ENCODE measurements at places on chromosomes 7 and 10.

DNA sequence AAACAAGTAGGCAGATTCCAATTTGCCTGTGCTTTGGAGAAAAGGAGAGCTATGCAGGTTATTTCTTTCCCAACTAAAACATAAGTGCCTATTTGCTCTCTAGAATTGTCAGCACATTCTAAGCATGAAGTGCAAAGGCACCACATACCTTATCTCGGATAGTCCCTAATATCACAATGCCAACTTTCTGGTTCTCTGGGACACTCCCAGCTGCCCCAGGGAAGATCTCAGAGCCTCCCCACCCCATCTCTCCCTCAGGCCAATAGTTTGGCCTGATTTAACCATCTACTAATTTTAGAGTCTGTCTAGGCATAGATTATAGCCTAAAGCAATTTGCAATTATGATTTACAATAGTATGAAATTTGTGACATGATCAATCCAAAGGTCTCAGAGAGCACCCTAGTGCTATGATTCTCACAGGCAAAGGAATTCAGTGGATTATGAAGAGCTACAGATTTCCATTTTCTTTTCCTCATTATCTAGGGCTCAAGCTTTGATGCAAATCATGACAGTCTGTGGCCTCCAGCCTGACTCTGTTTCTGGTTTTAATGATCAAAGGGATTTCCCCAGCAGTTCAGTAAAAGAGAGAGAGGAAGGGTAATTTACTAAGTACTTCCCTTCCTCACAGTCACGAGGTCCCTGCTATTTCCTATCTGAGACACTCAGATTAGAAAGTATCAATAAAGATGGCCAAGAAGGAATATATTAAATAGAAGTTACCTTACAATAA, 29.0 kb upstream of the IL6 start:
- no peak for DNase-seq
- no peaks in the 10 kb centered on the region for H3K27me3 ChIP-seq
- peaks cover 9% of the 10 kb centered on the region for H3K4me1 ChIP-seq
- H3K36me3 ChIP-seq: no peaks in the 10 kb centered on the region
- H3K4me3 ChIP-seq: no peak overlapping the region

- H3K27me3 ChIP-seq: no peaks in the 10 kb centered on the region
- H3K4me3 ChIP-seq: no peak overlapping the region
- H3K27ac ChIP-seq: no peak overlapping the region
- H3K36me3 ChIP-seq: no peaks in the 10 kb centered on the region
These were observed 7.1 kb upstream of the AMZ1 start for GRCh38 chr7:2680792-2681490.

DNA sequence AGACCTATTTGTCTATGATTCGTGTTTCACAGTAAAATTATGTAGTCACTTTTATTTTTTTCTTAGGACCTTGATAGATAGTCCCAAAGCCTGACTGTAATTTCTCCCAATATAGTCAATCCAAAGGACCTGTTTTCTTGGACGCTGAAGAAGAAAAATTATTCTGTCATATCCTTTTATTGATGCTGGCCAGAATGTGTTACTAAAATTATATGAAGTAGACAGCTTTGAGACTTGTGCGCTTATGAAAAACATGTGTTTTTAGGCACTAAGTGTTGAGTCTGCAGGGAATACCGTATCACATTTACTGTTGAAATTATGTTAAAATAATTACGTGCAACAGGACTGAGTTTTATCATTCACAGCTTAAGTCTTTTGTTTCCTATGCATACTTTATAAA, 17.9 kb downstream of the TES start:
- no peak for DNase-seq
- peak overlapping the region; percentile 11 for H3K27ac ChIP-seq
- H3K4me1 ChIP-seq: peaks cover 49% of the 10 kb centered on the region

DNA sequence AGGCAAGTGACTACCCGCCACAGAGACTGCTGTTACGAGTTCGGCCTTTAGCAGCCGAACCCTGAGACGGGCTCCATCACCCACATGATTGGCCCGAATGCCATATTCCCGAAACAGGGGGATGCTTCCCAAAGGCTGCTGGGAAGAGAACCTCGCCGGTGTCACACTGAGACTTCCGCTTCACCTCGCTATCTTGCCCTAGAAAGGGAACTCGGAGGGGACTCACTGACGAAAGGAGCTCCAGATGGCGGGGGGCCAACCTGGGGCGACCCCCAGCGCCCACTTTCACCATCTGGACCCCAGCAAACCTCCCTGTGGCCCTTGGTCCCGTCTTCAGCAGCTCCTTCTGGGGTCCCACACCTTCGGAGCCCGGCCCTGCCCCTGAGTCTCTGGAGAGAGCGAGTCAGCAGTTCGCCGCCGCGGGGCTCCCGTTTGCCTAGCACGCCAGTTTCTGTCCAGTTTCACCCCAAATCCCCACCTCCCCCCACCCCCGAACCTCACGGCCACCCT, 529 bp downstream of the HPS1 start:
- peaks cover 14% of the 10 kb centered on the region for H3K4me1 ChIP-seq
- H3K36me3 ChIP-seq: no peaks in the 10 kb centered on the region
- peak; percentile 33 for DNase-seq
- H3K27ac ChIP-seq: peak overlapping the region; percentile 91

DNA sequence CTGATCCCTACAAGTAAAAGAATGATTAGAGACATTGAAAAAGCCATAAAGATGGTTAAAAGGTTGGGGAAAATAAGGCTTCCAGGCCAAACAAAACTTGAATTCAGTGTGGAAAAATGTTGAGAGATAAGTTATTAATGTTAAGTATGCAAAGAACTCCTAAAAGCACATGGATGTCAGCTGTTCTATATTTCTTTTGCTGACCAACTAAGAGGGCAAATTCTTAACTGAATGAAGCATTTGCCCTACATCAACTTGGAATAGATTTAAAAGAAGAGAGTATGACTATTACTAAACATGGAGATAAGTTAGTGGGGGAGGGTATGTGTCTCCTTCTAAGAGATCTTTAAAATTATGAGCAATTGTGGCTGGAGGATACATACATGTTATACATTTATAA, 124.8 kb downstream of the KIAA1217 start:
- H3K4me1 ChIP-seq: peaks cover 16% of the 10 kb centered on the region
- DNase-seq: no peak
- H3K27ac ChIP-seq: no peak overlapping the region

GRCh38 chr7:99270702-99271101, 1.9 kb upstream of the MYH16 start:
- H3K4me3 ChIP-seq: no peak overlapping the region
- no peak overlapping the region for H3K27ac ChIP-seq

DNA sequence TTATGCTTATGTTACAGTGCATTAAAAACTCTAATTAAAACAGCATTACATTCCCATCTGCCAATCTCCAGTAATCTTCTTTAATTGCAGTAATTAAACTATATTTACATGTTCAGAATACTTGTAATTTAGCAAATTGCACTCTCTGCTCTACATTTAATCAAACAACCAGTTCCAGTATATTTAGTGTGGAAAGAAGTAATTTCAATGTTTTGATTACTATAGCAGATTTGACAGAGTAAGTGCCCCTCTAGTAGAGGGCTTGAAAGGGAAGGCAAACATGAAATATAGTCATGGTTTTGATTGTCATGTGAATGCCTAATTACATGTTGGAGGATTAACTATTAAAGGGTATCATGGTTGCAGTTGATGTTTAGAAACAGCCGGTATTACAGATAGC, 739.7 kb downstream of the AUTS2 start:
- no peaks in the 10 kb centered on the region for H3K36me3 ChIP-seq
- H3K4me1 ChIP-seq: no peaks in the 10 kb centered on the region

DNA sequence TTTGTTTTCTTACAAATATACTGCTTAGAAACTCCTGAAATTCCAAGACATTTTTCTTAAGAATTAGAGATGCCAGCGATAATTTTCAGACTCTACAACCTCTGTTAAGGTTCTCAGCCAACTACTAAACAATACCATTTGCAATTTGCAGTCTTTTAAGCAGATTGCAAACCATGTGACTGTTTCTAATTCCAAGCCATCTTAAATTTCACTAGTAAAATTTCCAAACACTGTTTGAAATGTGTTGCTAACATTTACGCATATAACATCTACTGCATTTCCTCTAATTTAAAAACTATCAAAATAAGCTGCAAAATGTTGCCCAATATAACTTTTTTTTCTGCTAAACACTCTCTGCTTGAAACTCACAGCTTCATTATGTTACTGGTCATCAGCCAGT, 56.0 kb upstream of the MACROH2A2 start:
- no peak overlapping the region for H3K27ac ChIP-seq
- no peaks in the 10 kb centered on the region for H3K27me3 ChIP-seq
- no peaks in the 10 kb centered on the region for H3K36me3 ChIP-seq
- no peaks in the 10 kb centered on the region for H3K4me1 ChIP-seq
- DNase-seq: no peak

DNA sequence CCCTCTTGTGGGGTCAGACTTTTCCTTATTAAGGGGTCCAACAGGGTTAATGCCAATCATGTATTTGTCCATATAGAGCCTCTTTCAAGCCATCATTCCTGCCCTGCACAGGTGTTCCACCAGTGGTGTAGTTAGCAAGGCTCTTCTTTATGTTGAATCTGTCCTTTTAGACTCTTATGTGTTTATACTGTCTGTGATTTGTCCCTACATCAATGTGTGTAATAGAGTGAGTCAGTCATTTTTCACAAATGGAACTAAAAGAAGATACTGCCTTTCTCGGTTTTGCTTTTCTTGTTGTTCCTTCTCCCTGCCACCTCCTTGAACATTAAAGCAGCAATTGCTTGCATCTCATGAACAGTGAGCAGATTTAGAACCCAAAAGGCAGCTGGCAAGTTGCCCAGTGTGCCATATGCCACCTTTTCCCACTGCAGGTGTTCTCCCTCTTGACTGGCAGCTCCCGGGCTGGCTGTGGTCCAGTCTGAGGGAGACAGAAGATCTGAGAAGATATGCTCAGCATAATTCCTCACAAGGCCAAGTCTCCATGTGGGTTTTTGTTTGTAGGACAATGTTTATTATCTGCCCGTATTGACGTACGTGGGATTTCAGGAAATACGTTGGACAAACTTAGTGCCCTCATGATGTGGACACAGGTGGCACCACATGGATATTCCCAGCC, 154.1 kb downstream of the LHFPL3 start:
- H3K27ac ChIP-seq: no peak overlapping the region
- no peaks in the 10 kb centered on the region for H3K36me3 ChIP-seq
- no peaks in the 10 kb centered on the region for H3K4me1 ChIP-seq
- H3K27me3 ChIP-seq: no peaks in the 10 kb centered on the region
- no peak for DNase-seq
- no peak overlapping the region for H3K4me3 ChIP-seq

DNA sequence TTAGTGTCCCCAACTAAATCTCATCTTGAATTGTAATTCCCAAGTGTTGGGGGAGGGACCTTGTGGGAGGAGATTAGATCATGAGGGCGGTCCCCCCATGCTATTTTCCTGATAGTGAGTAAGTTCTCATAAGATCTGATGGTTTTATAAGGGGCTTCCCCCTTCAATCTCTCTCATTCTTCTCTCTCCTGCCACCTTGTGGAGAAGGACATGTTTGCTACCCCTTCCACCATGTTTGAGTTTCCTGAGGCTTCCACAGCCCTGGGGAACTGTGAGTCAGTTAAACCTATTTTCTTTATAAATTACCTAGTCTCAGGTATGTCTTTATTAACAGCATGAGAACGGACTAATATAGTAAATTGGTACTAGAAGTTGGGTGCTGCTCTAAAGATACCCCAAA, 365.6 kb downstream of the ANKRD7 start:
- DNase-seq: no peak
- no peak overlapping the region for H3K4me3 ChIP-seq
- no peaks in the 10 kb centered on the region for H3K27me3 ChIP-seq
- no peaks in the 10 kb centered on the region for H3K4me1 ChIP-seq

- peaks cover 22% of the 10 kb centered on the region for H3K27me3 ChIP-seq
- DNase-seq: peak; percentile 59
- peak overlapping the region; percentile 38 for H3K4me3 ChIP-seq
These were observed 72.4 kb upstream of the LRRC4 start for GRCh38 chr7:128103498-128104107.

DNA sequence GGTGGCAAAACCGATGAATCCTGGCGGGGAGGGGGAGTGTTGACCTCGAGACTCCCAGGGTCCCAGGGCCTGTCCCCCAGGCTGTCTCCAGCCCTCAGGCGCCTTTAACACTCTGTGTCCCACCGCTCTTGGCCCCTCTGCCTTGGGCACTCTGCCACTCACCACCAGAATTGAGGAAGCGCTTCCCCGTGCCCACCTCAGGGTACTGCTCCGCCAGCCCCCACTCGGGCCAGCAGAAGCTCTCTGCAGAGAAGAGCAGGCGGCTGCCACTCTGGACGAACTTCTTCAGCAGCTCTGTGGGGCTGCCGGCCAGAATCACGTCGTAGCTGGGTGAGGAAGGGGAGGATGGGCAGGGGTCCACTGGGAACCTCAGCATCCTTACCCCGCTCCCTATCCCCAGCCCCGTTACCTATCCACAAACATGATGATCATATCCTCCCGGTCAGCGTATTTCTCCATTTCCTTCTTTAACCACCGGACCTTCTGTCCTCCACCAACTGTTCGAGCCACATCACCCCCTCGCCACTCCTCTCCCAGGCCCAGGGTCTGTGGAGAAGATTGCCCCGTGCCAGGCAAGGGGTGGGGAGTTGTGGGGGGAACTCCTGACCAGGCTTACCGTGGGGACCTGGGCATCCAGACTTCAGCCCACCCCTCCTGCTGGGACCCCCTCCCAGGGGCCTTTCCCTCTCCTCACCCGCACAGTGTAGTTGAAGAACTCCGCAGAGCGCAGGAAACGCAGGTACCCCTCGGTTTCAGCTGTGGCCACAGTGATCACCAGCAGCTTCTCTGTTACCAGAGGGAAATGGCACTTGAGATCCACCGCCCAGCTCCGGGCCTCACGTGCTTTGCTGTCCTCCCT, 1.2 kb downstream of the PLOD3 start:
- no peak for DNase-seq
- H3K27me3 ChIP-seq: no peaks in the 10 kb centered on the region
- H3K4me1 ChIP-seq: peaks cover 36% of the 10 kb centered on the region
- H3K27ac ChIP-seq: peak overlapping the region; percentile 97

- no peaks in the 10 kb centered on the region for H3K36me3 ChIP-seq
- peaks cover 8% of the 10 kb centered on the region for H3K4me1 ChIP-seq
- no peak overlapping the region for H3K27ac ChIP-seq
- DNase-seq: no peak
These were observed 5.5 kb upstream of the ELOVL3 start for GRCh38 chr10:102220612-102221011.

DNA sequence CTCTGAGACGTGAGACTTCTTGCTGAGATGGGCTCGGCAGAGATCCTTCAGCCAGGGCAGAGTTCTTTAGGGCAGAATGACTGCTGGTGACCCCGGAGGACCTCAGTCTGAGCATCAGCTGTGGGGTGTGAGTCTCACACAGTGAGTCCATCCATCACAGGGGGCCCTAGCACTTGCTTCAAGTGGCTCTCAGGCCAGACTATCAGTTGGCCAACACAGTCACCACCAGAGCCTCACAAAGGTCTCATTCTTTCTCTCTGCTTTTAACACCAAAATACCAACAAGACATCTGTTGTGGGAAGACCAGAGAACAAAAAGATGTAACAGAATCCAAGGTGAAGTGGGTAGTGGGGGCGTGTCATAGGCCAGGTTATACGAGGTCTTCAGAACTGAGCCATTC, 345.6 kb upstream of the NRP1 start:
- peaks cover 18% of the 10 kb centered on the region for H3K4me1 ChIP-seq
- H3K4me3 ChIP-seq: no peak overlapping the region
- no peak for DNase-seq
- no peaks in the 10 kb centered on the region for H3K27me3 ChIP-seq

Measured in heart left ventricle (tissue), 16 donors.